NCI-H510A (cell line): ENCODE measurements at places on chromosomes 3 and 15.

- DNase-seq, result no peak
Measured at GRCh38 chr3:41997702-41998550, 36.0 kb upstream of the ULK4 start.

DNA sequence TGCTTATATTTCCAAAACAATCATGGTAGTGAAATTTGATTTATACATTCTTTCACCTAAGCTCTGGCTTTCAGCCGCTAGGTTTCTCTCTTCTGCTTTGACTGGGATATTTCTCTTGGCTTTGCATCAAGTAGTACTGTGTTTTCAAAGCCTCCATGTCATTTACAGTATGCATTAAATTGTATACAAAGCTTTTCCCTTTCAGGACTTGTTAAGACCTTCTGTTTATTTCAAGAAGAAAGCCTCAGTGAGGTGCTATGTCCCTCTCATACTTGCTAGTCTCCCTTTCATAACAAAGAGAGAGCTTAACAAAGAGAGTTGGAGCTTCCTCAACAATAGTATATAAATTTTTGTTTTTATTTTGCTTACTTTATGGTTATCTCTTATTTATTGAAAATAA lies 84.2 kb upstream of the SLC25A26 start:
- DNase-seq, result no peak

GRCh38 chr15:68818066-68818768 lies 2.5 kb downstream of the ANP32A start:
- DNase-seq, result no peak

GRCh38 chr3:177665122-177665808 lies 468.0 kb upstream of the TBL1XR1 start:
- DNase-seq, result no peak

DNA sequence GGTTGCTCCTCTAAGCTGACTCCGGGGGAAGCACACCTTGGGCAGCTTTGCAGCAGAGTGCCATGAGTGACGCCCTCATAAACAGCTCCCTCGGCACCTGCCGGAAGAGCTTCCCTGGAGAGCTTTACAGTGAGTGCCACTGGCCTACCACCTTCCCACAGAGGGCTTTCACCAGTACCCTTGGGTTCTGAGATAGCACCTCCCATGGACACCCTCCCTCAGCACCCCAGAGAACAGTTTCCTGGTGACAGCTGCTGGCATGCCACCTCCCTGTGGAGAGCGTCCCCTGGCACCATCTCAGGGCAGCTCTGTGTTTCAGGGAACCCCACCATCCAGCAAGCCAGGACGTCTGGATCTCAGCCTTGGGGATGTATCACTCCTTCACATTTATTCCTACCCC lies 49.1 kb downstream of the RUBCN start:
- DNase-seq, result peak; percentile 70

DNA sequence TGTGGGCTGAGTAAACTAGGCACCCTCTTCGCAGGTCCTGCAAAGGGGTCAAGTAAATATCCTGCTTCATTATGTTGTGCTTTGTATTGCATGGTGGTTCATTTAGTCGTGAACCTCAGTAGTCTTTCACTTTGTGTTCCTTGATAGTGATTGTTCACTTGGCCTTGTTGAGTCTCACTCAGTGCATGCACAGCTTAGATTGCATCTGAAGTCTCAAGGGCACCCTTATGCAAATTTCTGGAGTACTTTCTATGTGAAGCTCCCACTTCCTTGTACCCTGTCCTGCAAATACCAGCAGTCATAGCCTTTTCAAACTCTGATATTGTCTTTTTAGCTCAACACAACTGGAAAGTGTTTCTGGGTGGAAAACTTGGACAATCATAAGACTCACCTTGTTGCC lies 519.2 kb downstream of the NAALADL2 start:
- DNase-seq, result peak; percentile 12

DNA sequence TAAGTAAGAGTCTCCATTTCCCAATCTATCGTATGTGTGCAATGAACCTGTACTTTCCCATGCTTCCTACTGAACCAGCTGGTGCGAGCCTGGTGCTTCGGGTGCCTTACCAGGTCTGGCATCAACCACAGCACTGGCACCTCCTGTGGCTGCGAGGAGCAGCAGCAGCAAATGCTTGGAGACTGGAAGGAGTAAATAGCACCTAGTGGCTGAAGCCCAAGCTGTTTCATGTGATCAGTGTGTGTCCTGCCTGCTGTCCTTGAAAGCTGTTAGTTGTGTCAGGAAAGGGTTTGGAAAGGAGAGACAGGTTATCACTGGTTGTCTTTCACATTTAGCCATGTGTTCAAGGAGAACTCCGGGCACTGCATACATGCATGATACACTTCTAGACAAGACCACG lies 31.8 kb downstream of the PCOLCE2 start:
- peak; percentile 51 for DNase-seq

DNA sequence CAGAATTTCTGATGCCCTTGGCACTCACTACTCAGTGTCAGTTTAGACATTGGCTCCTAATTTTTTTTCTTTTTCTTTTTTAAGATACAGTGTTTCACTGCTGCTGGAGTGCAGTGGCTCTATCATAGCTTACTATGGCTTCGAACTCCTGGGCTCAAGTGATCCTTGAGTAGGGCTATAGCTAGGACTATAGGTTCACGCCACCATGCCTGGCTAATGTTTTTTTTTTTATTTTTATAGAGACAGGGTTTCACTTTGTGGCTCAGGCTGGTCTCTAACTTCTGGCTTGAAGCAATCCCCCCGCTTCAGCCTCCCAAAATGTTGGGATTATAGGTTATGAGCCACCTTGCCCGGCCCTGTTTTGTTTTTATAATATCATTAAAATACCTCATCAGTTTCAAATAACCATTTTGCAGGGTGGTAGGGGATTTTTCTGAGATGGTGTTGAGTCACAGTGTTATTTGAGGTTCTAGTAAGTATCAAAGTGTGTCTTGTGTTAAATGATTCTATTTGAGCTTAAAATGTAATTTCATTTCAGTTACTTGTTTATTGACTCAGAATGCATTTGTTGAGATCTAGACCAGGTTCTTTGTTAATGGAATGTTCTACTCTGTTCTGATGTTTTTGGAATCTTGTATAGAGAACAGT lies 7.0 kb downstream of the FNDC3B start:
- DNase-seq, result no peak

- no peak for DNase-seq
Measured at GRCh38 chr15:90609242-90610180, 79.8 kb downstream of the CRTC3 start.

DNA sequence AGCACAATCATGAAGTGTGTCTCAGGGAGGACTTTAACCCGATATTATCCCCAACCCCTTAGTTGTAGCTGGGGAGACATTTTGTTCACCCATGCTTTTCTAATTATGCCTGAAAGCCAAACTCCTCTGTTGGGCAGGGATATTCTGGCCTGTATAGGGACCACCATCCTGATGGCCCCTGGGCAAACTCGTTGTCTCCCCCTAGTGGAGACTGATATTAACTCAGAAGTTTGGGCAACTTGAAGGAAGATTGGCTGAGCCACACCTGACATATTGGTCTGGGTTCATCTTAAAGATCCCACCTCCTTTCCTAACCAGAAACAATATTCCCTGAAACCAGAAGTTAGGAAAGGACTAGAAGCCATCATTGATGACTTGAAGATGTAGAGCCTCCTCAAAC lies 42.3 kb downstream of the TM4SF18 start:
- no peak for DNase-seq

GRCh38 chr3:159850481-159850880 lies 138.2 kb upstream of the IL12A start:
- no peak for DNase-seq

- DNase-seq, result no peak
Measured at GRCh38 chr3:38610436-38610835, 39.1 kb downstream of the SCN5A start.

DNA sequence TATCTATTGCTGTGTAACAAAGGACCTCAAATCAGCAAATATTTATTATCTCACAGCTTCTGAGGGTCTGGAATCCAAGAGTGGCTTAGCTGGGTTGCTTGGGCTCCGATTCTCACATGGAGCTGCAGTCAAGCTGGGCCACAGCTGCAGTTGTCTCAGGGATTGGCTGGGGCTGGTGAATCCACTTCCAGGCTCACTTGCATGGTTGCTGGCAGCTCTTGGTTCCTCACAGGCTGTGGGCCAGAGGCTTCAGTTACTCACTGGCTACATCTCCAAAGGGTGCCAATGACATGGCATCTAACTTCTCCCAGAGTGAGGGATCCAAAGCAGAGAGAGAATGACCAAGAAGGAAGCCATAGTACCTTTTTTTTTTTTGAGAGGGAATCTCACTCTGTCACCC lies 13.9 kb upstream of the SYNM start:
- no peak for DNase-seq

- DNase-seq, result no peak
Measured at GRCh38 chr15:57235873-57236272, 140.4 kb upstream of the CGNL1 start.

DNA sequence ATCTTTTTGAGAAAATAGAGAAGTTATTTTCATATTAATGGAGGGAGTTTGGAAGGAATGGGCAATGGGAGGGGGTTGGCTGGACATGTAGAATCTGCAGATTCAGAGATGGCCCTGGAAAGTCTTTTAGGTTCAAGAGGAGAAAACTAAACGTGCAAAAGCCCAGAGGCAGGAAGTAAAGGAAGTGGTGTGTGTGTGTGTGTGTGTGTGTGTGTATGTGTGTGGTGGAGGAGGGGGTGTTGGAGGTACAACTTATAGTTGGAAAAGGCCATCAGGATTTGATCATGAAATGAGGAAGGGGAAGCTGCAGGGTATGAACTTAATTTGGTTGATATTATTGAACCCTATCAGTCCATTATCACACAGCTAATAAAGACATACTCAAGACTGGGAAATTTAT lies 5.6 kb upstream of the LPP start:
- no peak for DNase-seq

- no peak for DNase-seq
Measured at GRCh38 chr15:62324382-62324781, 159.3 kb upstream of the C2CD4B start.

DNA sequence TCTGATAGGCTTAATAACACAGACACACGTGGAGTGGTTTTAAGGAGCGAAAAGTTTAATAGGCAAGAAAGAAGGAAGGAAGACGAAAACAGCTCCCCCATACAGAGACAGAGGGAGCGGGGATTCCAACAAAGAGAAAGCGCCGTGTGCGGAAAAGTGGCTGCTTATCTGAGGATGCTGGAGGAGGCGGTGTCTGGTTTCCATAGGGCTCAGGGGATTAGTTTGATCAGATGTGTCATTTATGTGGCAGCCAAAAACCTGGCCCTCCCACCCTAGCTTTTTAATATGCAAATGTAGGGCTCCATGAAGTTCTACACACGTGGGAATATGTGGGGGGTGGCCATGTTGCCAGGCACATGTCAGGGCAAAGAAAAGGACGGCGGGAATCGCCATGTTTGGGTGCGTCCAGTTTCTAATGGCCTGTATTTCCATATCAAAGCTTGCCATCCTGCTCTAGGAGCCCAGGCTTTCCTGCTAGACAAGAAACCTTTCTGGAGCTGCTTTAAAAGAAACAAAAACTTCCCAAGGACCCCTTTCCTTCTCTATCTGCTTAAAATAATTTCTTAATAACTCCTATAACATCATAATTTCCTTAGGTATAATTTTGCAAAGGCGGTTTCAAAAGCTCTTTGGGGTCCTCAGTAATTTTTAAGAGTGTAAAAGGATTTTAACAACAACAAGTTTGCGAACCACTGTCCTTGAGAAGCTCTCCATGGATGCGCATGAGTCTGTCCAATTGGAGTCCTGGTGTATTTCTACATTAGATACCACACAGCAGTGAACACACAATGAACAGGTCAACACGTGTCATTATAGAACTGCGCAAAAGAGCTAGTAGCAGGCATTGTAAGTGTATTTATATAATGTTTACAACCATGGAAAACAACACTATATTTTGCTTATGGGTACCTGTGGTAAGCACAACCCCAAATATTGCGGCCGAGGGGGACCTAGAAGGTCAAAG lies 622 bp upstream of the ZNF589 start:
- DNase-seq, result no peak

- peak; percentile 94 for DNase-seq
Measured at GRCh38 chr3:15098503-15099363, at the start of gene RBSN. RBSN (minus strand) TSS chr3:15099148; CDS start chr3:15096120, 3,028 bp downstream.

GRCh38 chr3:23099677-23100076 lies 103.5 kb upstream of the UBE2E2 start:
- no peak for DNase-seq

GRCh38 chr3:87260270-87260669 lies 16.1 kb downstream of the POU1F1 start:
- no peak for DNase-seq

- no peak for DNase-seq
Measured at GRCh38 chr3:73101881-73102280, 40.4 kb downstream of the EBLN2 start.

- DNase-seq, result peak; percentile 75
Measured at GRCh38 chr3:197541756-197542539, 13.8 kb downstream of the BDH1 start.

- DNase-seq, result no peak
Measured at GRCh38 chr3:63450023-63450422, 171.9 kb downstream of the SYNPR start.

- DNase-seq, result no peak
Measured at GRCh38 chr3:163914567-163914966, 1163.7 kb downstream of the SI start.
